ENCODE measurements at places on chromosomes 5 and 9. TPM values are rescaled to one million over a fixed set of nuclear protein-coding genes. Genes with fewer than 3 reads are reported as not detected.
A peak's percentile ranks its signal among the peaks of the same experiment; 100 is the strongest.

GRCh38 chr5:164998590-164998989 is 1493.2 kb downstream of the MAT2B start:
- DNase-seq: no peak

DNA sequence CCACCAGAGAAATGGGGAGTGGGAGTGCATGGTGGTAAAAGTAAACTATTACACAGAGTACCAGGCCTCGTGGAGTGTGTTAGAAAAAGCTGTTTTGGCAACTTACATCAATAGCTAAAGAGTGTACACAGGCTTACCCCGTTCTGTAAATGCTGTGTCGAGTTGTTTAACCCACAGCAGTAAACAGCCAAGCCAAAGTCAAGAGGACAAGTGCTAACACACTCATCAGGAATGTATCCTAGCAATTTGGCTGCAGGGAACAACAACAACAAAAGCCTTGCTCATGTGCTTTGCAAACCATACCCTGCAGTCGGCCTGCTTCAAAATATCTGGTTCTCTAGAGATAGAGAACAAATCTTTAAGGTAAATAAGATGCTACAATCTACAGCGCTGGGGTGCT is 15.9 kb downstream of the DAP start:
- no peak for DNase-seq

DNA sequence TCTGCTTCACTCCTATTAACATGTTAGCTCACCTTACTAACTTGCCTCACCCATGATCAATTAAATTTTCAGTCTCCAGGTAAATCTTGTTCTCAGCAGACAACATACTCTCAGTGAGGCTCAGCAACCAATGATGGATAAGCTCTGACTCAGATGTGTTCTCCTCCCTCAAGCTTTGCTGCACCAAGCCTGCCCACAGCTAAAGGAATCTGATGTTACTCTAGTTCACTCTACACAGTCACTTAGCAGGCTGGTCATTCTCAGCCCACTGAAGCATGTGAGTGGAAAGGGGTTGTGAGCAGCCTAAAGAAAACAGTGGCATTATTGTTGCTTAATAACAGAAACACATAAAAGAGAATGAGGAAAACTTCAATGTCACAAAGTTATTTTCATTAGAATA is 37.3 kb upstream of the CTNND2 start:
- no peak for DNase-seq

Gene NDUFA8
- polyA plus RNA-seq: 69.6 TPM

GRCh38 chr9:131773911-131774379 is 34.1 kb upstream of the RAPGEF1 start:
- peak; percentile 10 for DNase-seq

DNA sequence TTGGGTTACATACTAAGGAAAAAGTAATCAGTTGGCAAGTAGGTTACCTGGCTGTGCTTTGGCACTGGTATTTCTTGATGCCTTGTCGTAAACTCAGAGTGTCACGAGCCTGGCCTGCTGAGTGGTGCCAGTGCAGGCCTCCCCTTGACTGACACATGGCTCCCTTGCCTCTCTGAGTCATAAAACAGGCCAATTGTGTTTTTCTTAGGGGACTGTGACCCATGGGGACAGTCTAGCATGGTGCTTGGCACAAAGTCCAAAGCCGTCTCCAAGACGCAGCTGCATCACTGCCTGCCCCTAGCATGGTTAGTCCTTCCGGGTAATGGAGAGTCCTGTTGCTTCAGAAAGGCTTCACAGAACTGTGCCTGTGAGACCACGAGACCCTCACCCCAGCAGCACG is 132.5 kb downstream of the MVB12B start:
- no peak for DNase-seq

DNA sequence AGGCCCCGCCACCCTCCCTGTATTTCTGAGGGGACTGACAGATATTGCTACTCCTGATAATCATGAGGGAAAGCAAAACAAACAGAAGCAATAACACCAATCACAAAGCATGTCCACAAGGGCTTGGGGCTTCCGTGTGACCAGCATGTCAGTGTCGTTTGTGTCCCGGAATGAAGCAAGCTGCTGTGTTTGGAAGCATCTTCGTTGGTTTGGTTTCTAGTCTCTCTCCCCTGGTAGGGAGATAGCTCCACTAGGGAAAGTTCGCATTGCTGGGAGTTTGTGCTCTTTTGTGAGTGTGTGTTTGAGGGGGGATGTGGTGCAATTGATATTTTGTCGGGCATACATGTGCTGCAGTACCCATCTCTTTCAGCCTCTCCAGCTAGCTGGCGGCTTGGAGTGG is 1.4 kb downstream of the GRIA1 start:
- no peak for DNase-seq

DNA sequence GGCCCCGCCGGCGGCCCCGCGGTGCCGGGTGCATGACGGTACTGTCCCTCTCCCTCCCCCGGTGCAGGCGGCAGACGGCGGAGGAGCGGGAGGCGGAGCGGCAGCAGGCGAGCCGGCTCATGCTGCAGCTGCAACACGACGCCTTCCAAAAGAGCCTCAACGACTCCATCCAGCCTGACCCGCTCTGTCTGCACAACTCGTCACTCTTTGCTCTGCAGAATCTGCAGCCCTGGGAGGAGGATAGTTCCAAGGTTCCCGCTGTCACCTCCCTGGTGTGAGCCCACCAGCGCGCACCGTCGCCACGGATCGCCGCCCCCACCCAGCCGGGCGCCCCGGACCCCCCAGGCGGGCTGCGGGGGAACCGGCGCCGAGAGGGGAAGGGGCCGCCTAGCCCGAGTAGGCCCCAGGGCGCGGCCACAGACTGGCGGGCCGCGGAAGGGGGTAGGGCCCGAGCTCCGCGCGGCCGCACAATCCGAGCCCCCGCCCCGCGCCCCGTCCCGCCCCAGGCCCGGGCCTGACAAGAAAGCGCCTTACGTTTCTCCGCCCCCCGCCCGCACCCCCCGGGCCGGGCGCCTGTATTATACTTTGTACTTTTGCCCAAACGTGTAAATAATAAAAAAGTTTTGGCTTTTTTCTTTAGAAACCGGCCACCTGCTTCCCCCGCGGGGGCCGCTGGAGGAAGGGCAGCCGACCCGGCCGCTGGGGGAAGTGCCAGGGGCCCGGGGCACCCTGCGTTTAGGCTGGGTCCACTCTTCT is 2.5 kb downstream of the TLX3 start:
- no peak for DNase-seq

Gene PCDHGC5
- not detected for polyA plus RNA-seq

Gene GDA
- not detected for polyA plus RNA-seq

Gene PTGER4
- 62.7 TPM for polyA plus RNA-seq

Gene SHLD3
- polyA plus RNA-seq: 9.8 TPM

Gene TEX48
- polyA plus RNA-seq: not detected

GRCh38 chr9:93155716-93156474 is 21.8 kb upstream of the NINJ1 start:
- no peak for DNase-seq

Gene RIGI
- 22.1 TPM for polyA plus RNA-seq

Gene FOXD4L5
- polyA plus RNA-seq: not detected

Data from CD4-positive, alpha-beta memory T cell (primary cell).